MCF 10A (cell line): ENCODE measurements at places on chromosomes 13 and 19.

GRCh38 chr13:40875044-40875443 is 85.6 kb downstream of the SLC25A15 start:
- no peaks in the 10 kb centered on the region for H3K27me3 ChIP-seq
- no peak overlapping the region for H3K4me3 ChIP-seq
- no peaks in the 10 kb centered on the region for H3K4me1 ChIP-seq
- H3K36me3 ChIP-seq, result peaks cover 6% of the 10 kb centered on the region

DNA sequence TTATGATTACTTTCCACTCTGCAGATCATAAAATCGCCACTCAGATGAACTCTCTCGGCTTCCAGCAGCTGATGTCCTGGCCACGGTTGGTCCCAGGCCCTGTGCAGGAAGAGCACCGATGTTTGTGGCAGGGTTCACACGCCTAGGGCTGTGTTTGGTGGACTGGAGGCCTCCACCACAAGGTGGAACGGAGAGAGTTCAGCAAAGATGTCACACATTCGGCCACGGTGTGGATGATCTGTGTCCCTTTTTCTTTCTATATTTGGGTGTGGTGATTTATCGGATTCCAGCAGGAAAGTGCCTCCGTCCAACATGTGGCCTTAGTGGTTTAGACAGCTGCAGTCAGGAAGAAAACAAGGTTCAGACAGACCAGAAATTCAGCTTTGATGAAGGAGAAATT is 521 bp upstream of the SHISA2 start:
- H3K27ac ChIP-seq, result no peak overlapping the region
- no peaks in the 10 kb centered on the region for H3K4me1 ChIP-seq
- no peaks in the 10 kb centered on the region for H3K27me3 ChIP-seq
- no peak for DNase-seq
- peak overlapping the region; percentile 62 for H3K4me3 ChIP-seq
- no peaks in the 10 kb centered on the region for H3K36me3 ChIP-seq

GRCh38 chr13:79289571-79289970 is 116.5 kb downstream of the RBM26 start:
- no peaks in the 10 kb centered on the region for H3K27me3 ChIP-seq
- no peak for DNase-seq
- H3K27ac ChIP-seq, result no peak overlapping the region
- no peak overlapping the region for H3K4me3 ChIP-seq
- no peaks in the 10 kb centered on the region for H3K4me1 ChIP-seq

DNA sequence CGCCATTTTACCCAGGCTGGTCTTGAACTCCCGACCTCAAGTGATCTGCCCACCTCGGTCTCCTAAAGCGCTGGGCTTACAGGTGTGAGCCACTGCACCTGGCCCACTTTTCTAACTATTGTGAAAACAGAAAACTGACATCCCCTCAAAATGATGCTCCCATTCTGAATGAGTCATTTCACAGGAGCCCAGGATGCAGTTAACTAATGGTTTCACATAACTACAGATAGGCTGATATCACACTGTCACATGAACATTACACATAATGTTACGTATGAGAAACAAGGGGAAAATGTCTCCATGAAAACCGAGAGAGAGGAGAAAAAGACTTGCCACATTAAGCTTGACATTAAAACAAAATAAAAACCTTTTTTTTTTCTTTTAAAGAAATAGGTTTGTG is 37.5 kb downstream of the N4BP2L2 start:
- H3K4me3 ChIP-seq, result no peak overlapping the region
- no peak overlapping the region for H3K27ac ChIP-seq
- no peak for DNase-seq
- peaks cover 8% of the 10 kb centered on the region for H3K4me1 ChIP-seq
- H3K27me3 ChIP-seq, result no peaks in the 10 kb centered on the region

- H3K27ac ChIP-seq, result no peak overlapping the region
- H3K36me3 ChIP-seq, result peaks cover 23% of the 10 kb centered on the region
- H3K4me1 ChIP-seq, result no peaks in the 10 kb centered on the region
- no peak overlapping the region for H3K4me3 ChIP-seq
- DNase-seq, result no peak
Measured at GRCh38 chr13:112807653-112808376, 118.0 kb downstream of the ATP11A start.

- H3K36me3 ChIP-seq, result no peaks in the 10 kb centered on the region
- H3K4me3 ChIP-seq, result no peak overlapping the region
- H3K27ac ChIP-seq, result no peak overlapping the region
Measured at GRCh38 chr13:103839460-103839859, 773.2 kb upstream of the SLC10A2 start.

DNA sequence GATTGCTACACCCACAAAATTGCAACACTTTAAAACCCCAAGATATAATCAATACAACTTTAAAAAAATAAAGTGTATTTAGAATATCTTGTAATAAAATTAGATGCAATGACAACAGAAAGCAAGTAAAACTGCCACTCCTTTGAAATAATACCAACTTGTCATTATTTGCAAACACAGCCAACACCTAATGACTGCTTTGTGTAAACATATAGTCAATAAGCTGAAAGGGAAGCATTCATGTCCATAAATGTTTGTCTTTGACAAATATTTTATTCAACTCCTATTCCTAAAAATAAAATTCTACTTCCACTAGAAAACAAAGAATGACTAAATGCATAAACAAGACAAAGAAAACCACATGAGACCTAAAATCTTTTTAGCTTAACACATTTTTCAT is 6.6 kb downstream of the SMAD9 start:
- H3K4me3 ChIP-seq, result no peak overlapping the region
- no peak for DNase-seq
- no peaks in the 10 kb centered on the region for H3K4me1 ChIP-seq
- no peaks in the 10 kb centered on the region for H3K36me3 ChIP-seq
- no peaks in the 10 kb centered on the region for H3K27me3 ChIP-seq
- H3K27ac ChIP-seq, result no peak overlapping the region
